Activated CD8-positive, alpha-beta memory T cell treated with anti-CD3 and anti-CD28 coated beads for 1 hour (primary cell): ENCODE measurements at places on chromosomes 7 and 10.

DNA sequence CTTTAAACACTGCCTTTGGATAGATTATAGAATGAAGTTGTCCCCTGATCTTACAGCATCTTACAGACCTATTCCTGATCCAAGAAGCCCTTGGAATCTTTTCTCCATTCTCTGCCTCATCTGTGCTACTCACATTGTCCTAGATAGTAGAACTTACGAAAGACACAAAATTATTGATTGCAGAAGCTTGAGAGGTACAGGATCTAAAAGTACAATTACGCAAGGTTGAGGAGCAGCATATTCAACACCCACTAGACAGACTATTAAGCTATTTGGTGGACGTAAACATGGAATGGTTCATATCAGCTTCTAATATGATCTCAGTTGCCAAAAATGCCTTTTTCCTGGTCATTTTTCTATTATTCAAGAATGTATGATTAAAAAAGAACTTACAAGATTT lies 90.5 kb upstream of the SEM1 start:
- DNase-seq: no peak

DNA sequence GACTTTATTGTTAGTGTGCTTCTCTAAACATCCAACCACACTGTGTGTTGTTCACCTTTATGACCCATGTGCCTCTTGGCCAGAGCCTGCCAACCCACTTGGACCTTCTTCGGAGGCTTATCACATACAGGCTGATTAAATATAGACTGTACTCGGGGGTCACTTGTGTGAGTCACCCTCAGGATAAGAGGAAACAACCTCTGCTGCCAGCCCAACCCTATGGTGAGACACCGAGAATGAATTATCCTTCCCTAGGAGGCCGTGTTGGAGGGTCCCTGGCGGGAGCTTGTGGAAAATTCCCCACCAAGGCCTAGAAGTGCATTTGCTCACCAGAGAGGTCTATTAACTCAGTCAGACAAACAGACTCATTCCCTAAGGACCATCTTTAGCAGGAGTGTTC lies 63.0 kb downstream of the FAS start:
- DNase-seq: no peak

DNA sequence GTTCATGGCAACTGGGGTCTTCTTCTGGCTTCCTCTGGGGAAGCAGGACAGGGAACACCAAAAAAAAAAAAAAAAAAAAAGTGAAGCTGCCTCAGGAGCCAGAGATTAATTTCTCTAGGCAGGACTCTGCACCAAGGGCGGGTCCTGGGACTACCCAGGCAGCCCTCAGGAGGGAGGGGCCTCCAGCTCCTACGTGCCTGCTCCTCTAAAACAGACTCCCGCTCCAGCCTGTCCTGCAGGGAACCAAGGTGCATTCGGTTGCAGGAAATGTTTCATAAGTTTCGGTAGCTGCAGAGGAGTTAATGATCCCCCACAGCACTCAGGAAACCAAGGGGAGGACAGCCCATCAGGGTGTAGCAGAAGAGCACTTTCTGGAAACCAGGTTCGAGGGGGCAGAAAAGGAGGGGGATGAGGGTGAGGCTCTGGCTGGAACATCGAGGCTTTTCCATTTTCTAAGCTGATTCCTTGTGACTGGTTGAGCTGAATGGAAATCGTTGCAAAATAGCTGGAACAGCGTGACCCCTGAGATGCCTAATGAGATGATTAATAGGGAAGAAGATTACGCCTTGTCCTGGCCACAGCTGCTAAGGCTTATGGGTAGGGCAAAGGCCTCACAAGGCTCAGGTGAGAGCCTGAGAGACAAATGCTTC lies 84.2 kb downstream of the STRA8 start:
- no peak for DNase-seq

DNA sequence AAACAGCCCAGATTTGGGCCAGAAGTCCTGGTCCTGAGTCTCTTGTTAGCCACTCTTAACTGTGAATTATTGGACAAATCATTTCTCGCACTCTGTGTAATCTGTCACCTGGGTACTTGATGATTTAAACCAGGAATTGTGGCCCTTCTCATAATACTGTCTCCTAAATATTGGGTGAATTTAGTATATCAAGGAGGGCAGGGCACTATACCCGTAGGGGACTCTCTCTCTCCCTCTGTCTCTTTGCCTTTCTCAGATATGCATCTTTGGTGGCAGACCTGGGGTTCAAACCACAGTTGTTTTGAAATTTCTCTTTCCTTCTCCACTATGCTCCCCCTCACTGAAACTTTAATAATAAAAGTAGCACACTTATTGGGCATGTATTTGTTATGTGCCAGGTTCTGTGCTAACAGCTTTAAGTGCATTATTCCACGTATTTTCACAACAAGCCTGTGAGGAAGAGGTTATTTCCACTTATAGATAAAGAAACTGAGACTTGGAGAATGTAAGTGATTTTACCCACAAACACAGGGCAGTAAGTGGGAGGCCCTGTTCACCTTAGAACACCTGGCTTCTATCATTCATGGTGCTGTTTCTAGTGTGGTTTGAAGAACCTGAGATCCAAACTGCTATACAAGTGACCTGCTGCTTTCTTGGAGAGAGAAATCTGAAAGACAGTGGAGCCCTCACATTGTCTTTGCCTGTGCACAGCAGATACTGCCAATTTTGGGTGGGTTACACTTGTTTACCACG lies 11.8 kb downstream of the FAS start:
- DNase-seq: no peak

- DNase-seq: no peak
These were observed 2.6 kb downstream of the BPGM start for GRCh38 chr7:134649226-134649775.

DNA sequence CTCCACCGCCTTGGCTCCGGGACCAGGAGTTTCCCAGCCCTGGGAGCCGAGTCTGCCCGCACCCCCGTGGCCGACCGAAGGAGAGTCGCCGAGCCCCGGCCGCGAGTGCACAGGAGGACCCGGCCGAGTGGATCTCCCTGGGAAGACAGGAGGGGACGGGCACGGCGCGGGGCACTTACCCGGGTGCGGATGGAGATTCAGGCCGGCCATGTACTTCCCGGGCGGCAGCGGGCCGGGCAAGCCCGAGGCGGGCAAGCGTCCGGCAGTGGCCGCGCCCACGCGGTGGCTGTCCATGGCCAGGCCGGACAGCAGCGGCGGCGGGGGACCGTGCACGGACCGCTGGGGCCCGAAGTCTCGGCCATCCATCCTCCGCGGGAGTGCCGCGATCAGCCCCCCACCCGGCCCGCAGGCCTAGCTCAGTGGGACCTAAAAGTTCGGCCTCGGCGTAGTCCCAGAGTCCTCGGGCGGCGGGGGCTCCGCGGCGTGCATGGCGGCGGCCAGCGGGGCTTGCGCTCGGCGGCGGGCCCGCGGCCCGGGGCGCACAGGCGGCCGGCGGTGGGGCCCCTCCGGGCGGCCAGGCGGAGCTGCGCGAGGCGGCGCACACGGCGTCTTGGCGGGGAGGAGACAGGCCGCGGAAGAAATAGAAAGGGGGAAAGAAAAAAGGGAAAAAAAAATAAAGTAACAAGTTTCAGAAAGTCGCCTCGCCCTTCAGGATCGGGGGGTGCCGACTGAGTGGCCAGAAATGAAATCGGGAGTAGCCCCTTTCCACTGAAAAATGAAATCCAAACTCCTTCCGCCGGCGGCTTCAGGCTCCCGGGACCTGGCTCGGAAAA lies 2.5 kb downstream of the TNRC18 start:
- no peak for DNase-seq

DNA sequence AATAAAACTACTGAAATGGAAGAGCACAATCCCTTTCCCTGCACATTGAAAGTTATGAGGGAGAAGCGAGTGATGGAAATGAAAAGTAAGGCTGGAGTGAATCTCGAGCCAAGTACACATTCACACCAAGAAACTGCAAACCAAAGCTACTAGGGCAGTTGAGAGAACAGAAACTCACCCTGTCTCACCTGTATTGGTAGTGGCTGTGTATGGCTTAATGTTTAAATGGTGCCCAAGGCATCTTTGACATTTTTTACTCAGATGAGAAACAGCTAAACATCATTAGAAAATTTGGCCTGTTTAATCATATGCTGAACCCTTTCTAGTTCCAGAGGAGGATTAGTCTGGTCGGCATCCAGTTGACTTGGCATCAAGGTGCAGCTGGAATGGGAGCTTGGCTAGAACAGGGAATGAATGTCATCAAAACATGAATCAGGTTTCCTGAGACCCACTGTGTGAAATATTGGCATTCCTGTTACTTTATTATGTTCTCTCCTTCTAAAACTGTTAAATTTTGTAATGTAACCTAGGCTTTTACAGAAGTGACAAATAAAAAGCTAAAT lies 840.8 kb downstream of the GRM8 start:
- no peak for DNase-seq

DNA sequence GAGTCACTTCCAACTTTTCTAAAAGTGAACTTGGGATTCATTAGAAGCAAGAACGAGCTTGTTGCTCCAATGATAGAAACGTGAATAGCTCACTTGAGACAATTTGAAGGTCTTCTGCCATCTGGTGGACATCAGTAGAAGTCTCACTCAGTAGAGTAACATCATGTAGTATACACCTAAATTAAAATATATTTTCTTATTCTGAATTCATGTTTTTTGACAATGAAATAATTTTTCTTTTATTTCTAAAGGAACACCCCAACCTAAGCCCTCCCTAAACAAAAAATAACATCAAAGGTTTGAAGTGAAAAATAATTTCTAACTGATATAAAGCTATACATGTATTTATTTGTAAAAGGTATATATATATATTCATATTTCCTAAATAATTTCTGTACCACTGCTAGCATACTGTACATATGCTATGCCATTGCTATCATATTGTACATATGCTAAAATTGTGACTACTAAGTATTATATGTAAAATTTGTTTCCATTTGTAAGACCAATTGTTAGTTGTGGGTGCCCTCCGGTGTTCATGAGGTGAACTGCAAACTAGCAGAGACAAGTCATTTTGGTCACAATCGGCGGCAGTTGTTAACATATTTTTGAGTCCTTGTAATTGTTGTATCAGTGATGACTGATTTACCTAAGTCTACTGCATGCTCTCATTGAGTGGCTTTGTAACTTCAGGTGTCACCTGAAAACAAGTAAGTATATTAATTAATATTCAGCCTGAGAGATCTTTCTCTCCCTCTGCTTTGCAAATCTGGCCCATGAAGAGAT lies 121.9 kb downstream of the PTPRZ1 start:
- no peak for DNase-seq

GRCh38 chr10:34721208-34721840 lies 93.8 kb downstream of the PARD3 start:
- no peak for DNase-seq

DNA sequence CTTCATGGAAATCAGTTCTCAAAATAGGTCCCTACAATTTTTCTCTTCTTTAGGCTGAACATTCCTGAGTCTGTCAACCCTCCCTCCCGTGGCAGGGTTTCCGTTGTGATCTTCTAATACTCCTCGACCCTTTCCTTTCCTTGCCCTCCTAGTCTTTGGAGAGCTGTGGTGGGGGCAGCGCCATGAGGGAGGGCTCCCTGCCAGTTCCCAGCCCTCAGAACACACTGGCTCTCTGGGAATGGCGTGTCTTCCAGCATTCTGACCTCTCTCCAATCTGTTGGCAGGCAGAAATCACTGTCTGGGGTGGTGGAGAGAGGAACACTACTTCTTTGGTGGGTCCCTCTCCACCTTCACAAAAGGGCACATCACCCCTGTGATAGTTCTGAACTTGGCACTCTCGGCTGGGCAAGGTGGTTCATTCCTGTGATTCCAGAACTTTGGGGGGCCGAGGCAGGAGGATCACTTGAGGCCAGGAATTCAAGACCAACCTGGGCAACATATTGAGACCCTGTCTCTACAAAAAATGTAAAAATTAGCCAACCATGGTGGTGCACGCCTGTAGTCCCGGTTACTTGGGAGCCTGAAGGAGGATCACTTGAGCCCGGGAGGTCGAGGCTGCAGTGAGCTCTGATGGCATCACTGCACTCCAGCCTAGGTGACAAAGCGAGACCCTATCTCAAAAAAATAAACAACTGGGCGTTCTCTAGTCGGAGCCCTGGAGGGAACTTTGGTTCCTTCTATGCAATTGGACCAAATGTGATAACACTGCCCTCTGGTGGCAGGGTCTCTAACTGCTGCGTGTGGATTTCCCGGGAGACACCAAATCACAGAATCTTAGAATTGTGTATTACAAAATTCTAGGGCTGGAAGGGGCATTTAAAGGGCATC lies 13.1 kb upstream of the ARPC1A start:
- DNase-seq: peak; percentile 27

DNA sequence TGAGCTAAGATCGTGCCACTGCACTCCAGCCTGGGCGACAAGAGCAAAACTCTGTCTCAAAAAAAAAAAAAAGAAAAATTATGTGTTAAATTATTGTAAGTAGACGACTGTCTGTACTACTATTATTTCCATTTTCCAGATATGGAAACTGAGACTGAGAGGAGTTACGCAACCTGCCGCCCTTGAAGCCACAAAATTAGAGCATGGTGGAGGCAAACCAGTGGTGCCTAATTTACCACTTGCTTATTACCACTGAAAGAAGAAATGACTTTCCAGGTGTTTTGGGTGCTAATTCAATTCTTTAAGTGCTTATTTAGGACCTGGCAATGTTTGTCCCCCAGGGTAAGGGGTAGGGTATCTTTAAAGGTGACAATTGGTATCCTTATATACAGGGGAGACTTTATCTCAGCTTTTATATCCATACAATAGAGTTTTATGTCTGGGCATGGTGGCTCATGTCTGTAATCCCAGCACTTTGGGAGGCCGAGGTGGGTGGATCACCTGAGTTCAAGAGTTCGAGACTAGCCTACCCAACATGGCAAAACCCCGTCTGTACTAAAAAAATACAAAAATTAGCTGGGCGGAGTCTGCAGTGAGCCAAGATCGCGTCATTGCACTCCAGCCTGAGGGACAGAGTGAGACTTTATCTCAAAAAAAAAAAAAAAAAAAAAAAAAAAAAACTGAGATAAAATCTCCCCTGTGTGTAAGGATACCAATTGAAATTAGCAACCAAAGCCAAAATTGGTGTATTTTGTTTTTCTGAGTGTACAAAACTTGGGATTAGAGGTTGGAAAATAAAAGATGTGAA lies 16.6 kb upstream of the CAMK1D start:
- DNase-seq: no peak
